Adrenal gland (tissue), 19 donors: ENCODE measurements at places on chromosomes 1 and 21.

DNA sequence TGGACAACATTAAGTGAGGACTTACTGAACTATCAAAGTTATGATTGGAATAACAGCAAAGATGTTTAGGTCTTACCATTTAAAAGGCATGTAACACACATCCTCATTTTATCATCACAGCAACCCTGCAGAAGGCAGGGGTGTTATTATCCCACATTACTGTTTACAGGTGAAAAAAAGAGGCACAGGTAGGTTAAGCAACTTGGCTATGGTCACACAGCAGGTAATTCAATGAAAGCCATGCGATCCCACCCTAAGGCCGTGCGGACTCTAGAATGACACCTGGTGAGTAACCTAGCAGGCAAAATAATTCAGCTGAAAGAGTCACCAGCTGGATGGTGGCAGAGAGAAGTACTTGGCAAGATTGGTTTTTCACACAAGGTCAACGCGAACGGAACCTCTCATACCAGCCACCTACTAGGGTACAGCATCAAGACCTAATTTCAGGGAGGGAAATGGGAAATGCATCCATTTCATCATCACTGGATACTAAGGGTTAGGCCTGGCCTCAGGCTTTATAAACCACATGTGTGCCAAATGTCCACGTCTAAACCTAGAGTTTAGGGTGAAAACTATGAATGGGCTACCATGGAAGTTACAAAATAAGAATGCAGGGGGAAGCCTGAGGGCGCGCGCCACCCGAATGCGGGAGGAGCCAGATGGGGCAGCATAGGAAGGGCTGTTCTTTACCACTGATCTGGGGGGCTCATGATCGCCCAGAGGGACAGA lies 85.3 kb downstream of the SLC66A1 start:
- DNase-seq, result no peak

- DNase-seq, result no peak
These were observed 24.2 kb upstream of the ITPKB start for GRCh38 chr1:226762988-226763904.

DNA sequence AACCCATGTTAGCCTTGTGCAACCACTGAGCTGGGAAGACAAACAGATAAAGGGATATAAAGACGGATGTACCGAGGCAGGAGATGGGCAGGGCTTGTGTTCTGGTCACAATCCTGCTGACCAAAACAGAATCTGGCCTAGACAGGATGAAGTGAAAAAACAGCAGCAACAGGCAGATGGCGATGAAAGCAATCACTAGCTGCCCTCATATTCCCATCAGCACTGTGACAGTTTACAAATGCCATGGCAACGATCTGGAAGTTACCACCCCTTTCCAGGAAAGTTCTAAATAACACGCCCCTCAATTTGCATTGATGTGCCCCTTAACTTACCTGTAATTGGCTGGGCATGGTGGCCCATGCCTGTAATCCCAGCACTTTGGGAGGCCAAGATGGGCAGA lies 40.6 kb upstream of the CD46 start:
- DNase-seq, result no peak

- no peak for DNase-seq
These were observed 48.5 kb downstream of the RGS7 start for GRCh38 chr1:241308471-241308870.

DNA sequence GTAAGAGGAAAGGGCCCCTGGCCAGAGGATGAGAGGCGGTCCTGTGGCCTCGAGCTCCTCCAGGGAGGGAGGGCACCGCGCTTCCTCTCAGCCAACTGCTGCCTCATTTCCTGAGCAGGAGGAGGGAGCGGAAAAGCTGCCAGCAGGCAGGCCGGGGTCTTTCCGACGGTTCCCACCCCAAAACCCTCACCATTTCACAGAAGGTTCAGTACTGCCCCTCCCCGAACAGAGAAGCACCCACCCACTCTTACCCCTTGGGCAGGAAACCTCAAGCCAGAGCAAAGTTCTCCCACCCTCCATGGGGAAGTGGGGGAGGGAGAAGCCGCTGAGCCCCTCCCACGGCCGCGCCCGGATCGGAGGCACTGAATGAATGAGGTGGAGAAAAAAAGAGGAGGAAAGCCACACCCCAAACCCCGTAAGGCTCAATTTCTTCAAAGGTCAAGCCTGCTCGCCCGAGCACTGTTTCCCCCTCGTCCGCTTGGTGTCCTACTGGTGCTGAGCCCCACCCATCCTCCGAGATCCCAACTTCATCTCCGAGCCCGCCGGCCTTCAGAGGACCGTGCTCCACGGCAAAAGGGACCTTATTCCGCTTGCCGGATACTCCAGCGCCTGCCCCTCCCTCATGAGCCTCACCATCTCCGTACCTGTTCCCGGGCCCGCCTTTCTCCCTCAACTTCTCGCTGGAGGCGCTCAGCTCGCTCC lies 9.4 kb downstream of the TPM3 start:
- peak; percentile 87 for DNase-seq

DNA sequence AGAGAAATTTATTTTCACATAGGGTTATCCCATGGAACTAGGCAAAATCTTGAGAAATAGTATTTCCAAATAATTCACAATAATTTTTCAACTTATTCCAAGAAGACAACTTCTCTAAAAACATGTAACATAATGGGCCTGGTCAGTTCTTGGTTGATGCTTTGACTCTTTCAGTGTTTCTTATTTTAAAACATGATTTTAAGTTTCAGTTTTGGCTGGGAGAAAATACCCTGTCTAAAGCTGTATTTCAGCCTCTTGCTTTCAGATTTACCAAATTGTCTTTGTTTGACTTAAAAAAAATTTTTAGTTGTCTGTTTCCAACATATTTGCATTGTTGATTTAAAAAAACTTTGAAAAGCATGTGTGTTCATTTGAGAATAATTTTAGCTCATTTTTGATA lies 5.1 kb downstream of the OR2T4 start:
- no peak for DNase-seq

DNA sequence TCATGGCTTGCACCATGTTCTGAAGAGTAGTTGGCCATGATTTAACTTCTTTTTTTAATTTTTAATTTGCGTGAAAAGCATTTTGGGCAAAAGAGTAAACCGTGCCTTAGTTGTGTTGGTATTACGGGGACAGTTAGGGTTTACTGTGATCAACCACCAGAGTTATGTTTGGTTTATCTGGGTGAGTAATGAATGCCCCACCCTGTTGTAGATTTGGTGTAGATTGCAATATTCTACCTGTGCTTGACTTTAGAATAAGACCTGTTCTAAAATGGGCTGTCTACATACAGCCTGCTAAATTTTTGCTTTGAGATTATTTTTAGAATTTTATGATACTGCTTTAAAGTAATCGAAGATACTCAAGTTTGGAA lies 1.4 kb downstream of the USP25 start:
- DNase-seq, result no peak

DNA sequence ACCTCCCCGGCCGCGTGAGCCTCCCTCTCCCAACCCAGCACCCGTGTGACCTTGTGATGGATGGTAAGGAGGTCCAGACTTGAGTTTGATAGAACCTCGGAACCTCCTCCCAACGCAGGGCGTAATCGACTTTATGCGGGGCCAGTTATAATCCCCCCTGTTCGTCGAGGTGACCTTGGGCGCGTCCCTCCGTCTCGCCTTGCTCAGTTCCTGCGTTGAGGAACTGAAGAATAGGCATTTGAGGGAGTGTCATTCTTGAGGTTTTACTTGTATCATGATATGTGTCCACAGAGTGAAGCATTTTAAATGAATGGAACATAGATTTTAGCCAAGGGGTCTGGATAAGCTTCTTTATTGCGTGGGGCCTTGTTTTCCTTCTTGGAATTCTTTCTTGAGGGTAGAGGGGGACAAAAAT lies 433 bp downstream of the TIMM17A start:
- DNase-seq, result no peak

- DNase-seq, result peak; percentile 26
These were observed 107.3 kb downstream of the HMGB4 start for GRCh38 chr1:33971018-33971710.

GRCh38 chr21:39984286-39984991 lies 117.2 kb downstream of the PCP4 start:
- no peak for DNase-seq

- DNase-seq, result no peak
These were observed 12.7 kb downstream of the TMCO4 start for GRCh38 chr1:19786988-19787423.

DNA sequence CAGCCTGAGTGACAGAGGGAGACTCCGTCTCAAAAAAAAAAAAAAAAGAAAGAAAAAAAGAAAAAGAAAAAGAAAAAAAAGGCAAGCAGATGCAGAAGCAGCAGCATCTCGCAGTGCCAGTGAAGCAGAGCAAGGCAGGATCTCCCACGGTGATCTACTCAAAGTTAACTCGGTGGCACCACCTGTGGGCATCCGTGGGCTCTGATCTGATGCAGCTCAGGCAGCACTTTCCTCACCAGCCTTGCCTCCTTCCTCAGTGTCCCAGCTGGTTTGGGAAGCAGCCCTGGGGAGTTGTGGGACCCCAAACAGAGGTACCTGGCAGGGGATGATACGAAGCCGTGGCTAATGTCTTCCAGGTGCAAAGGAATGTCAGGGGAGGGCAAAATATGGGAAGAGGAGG lies 104.3 kb upstream of the KRTAP19-8 start:
- DNase-seq, result no peak

DNA sequence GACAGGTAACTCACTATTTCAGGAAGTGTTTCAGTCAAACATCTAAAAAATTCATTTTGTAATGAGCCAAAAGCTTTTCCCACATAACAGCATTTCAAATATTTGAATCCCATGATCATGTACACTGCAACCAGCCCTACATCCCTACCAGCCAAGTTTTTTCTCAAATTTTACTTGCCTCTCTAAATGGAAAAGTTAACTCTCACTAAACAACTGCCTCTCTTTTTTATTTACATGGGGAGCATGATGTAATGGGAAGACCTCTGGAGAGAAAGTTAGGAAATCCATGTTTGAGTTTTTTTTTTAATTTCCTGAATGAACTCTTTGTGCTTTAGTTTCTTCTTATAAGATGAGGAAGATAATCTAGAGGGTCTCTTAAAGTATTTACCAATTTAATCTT lies 70.5 kb downstream of the TTLL7 start:
- DNase-seq, result no peak

GRCh38 chr21:41164981-41165655 lies 2.8 kb upstream of the BACE2 start:
- no peak for DNase-seq

GRCh38 chr1:9737057-9737456 lies 85.5 kb downstream of the PIK3CD start:
- no peak for DNase-seq

DNA sequence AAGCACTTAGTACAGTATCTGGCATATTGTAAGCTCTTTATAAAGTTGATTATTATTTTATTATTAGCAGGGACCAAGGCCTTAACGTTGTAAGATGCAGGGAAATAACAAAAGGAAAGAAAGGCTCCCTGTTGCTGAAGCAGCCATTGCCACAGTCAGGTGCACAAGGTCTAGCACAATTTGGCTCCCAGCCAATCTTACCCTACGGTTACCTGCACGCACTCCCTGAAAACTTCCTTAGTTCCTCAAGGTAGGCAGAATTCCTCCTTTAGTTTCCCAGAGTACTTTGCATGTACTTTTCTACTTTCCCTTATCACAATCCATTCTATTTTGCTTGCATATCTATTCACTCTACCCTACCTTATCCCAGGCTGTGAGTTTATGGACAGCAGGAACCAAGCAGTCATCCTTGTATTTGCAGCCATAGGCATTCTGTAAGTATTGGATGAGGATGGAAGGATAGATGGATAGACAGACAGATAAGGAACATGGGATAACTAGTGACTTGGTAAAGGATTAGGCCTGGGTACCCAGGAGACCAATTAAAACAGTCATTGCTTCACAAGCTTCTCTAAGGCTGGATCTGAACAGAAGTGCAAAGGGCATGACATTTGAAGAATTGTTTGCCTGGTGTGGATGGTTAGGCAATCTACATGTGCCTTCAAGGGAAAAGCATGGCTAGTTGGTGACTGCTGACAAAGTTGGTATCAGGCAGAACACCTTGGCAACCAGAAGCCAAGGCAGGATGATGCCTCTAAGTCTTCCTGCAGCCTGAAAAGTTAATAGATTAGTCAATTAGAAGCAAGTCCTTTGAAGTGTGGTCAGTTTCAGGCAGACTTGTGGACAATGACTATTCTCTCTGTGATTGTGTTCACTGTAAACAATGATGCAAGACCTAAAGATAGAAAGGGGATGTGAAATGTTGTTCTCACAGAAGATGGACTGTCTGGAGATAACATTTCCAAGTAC lies 20.8 kb upstream of the JAK1 start:
- DNase-seq, result no peak

- DNase-seq, result no peak
These were observed 171.4 kb upstream of the HMGB4 start for GRCh38 chr1:33692206-33693188.

GRCh38 chr1:159960721-159961381 lies 6.8 kb upstream of the SLAMF9 start:
- DNase-seq, result no peak

GRCh38 chr1:180849031-180849775 lies 63.5 kb upstream of the KIAA1614 start:
- DNase-seq, result no peak

DNA sequence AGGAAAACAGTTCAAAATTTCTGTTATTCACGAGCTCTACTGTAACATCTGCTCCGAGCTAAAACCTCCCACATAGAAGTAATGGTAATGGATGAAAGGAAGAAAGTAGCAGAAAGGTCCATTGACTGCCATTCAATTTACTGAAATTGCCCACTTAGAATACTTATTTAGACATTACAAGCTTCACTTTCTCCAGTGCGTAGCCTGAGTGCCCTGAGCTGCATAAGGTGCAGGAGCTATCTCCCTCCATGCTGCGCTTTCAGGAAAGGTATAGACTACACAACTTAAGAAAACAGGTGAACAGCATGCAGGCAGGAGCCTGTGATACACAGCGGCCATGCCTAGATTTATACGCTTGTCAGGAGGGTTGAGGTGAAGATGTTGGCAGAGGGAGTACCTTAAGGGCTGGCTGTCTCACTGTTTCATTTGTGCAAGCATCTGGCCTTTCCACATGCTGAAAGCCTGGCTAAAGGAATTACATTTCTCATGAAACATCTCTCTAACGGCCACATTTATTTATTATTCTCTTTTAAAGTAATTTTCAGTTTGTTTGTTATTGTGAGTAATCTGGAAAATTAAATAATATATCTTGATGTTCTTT lies 74.7 kb downstream of the RGS18 start:
- DNase-seq, result no peak

DNA sequence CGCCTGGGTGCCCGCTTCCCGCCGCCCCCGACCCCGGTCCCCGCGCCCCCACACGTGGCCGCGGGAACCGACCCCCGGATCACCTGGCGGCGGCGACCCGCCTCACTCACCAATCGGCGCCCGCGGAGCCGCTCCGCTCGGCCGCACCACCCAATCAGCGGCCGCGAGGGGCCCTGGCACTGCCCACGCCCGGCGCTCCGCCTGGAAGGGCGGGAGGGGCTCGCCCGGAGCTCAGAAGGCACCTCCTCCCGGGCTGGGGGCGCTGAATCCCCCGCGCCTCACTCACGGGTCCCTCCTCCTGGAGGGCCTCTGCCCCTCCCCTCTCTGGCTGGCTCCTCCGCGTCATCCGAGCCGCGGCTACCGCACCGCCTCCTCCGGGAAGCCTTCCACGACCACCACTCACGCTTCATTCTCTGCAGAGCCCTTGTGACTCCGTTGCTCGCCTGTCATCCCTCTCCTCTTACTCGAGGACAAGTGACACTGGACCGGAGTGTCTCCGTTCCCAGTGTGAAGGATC lies 374 bp downstream of the SH2D5 start:
- peak; percentile 44 for DNase-seq

- DNase-seq, result no peak
These were observed 30.5 kb upstream of the CLCA4 start for GRCh38 chr1:86516335-86516734.
